ENCODE measurements at places on chromosomes 11 and 22.
A peak's percentile ranks its signal among the peaks of the same experiment; 100 is the strongest.

DNA sequence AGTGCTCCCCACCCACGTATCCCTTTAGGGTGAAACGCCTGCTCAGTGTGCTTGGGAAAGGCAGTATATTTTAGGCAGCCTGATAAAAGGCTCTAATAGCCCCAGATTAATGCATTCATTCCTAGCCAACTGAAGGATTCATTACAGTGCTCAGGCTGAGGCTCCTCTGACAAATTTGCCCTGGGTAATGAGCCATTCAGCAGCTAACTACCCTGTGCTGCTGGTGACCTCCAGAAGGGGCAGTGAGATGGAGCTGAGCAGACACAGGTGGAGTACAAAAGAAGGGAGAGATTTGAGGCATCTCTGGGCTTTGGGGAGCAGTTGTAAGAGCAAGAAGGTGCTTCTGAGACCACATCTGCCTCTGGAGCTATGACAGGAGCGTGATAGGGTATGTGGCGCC, 817.0 kb downstream of the NTM start:
- DNase-seq, result no peak

- no peak for DNase-seq
Measured at GRCh38 chr22:23153994-23154393, 8.7 kb downstream of the RAB36 start.

- no peak for DNase-seq
Measured at GRCh38 chr11:63931045-63931444, 7.8 kb upstream of the NAA40 start.

GRCh38 chr11:45450189-45450588, 164.0 kb upstream of the SYT13 start:
- no peak for DNase-seq

DNA sequence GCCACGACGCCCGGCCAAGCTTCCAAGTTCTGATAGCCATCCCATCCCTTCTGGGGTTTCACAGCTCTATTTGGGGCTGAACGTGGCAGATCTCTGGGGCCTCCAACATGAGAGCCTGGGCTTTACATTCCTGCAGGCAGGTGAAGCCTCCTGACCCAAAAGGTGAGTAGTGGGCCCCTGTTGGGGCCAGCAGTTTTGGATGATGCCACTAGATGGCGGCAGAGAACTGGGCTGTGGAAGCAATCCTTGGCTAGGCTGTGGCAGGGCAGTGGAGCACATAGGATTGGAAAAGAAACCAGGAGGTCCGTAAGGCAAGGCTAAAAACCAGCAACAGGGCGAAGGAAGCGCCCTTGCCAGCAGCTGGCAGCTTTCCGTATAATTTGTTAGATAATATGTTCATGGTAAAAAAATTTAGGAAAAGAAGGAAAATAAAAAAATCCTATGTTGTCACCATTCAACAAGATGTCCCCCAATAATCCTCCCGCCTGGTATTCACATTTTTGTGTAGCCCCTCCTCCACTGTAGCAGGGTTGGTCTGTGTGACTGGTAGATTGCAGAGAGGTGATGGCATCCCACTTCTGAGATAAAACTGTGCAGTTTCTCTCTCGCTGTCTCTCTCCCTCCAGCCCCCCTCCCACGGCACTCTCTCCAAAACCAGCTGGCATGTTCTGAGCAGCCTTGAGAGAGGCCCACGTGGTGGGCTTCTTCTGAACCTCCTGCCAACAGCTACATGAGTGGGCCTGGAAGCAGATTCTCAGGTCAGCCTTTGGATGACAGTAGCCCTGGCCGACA, 43.6 kb upstream of the OR4B1 start:
- no peak for DNase-seq

- DNase-seq, result no peak
Measured at GRCh38 chr11:131633921-131634715, 263.7 kb downstream of the NTM start.

DNA sequence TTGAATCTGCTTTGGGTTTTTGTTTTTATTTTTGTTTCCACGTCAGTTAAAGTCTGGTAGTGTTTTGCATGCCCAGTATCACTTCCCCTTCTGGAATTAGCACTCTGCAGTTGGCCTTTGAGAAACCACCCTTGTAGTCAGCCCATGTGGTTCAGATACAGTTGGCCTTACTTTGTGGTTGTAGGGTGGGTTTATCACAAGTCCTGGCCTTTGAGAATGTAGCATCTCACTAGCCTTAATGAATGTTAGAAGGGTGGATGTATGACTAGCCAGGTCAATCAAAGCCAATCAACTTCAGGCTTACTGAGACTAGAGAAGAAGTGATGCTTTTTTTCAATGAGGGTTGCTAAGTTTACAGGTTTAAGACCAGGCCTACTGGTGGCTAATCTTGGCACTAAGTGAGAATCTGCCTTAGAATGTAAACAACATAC, 19.8 kb downstream of the ARL14EP start:
- DNase-seq, result no peak

GRCh38 chr22:44309647-44310046, 3.1 kb downstream of the SHISAL1 start:
- no peak for DNase-seq

DNA sequence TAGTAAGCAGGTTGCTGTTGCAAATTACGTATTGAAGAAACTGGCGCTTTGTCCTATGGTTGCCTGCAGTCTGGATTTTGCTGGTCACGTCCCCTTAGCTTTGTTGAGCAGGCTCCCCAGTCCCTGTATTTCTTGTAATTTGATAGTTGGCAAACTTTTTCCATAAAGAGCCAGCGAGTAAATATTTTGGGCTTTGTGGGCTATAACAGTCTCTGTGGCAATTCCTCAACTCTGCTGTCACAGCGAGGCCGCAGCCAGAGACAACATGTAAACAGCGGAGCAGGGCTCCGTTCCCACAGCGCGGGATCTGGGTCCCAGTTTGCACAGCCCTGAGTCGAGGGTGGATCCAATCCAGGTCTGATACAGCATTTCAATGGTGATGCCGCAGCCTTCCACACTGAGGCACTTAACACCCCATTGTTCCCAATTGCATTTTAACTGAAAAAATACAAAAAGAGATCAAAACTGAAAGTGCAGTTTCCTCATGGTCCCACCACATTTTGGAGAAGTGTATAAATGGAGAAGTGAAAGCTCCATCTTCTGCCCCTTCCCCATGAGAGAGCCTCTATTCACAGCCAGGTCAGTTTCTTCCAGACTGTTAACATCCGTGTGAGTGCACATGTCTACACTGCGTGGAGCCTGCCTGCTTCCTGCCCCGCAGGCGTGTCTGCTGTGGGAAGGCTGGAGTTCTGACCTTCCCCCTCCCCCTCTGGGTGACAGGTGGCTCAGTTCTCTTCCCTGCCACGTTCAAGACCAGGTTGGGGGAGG, 89.1 kb downstream of the RPS6KA4 start:
- no peak for DNase-seq

- no peak for DNase-seq
Measured at GRCh38 chr11:32439501-32440210, 4.3 kb upstream of the WT1 start.

DNA sequence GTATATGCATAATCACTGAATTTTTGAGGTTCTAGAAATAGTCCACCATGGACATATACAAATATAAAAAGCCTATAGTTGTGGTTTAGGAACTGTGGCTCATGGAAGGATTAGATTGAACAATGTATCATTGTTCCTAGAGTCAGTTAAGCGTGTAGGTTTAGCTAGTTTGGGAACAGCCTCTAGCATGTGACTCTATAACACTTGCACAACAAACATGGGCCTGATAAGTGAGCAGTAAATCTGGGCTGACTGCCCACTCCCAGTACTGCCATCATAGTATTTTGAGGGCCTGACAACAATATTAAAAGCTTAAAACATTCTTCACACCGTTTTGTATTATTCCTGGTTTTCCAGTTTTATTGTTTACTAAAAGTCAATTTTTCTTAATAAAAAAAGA, 47.0 kb downstream of the YAP1 start:
- DNase-seq, result no peak

- DNase-seq, result no peak
Measured at GRCh38 chr11:112049777-112050176, 24.0 kb downstream of the PIH1D2 start.

DNA sequence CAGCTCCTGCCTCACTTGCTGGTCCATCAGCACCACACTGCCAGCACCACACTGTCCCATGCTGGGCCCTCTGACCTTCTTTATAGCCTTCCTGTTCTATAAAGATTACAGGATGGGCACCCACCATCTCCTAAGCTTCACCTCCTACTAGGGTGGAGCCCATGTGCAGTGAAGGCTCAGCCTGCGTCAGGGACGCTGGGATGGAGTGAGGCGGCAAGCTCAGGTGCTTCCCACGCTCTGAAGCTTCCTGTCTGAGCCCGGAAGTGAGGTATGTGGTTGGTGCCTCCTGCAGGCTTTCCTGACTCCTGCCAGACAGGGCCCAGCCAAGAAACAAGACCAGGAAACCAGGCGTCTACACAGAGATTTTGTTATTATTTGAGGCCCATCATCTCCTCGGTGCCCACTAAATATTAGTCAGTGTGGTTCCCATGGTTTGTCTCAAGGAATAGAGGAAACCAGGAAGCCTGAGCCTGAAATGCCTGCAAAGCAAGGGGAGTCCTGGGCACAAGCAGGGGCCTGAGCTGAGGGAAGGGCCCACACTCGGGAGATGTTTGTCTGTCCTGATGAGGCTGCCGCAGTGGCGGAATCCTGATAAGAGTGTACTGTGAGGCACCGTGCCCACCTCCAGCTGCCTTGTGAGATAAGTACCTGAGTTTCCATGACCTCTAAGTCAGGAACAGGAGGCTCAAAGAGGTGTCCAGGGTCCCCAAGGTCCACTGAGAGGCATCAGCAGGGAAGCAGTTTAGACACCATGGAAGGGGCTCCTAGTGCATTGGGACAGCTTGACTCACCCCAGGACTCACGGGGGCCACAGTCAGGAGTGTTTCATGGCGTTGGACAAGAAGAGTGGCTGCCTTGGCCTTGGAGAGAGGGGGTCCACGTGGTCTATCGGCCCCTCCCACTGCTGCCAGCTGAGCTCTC, 22.0 kb downstream of the RSPH14 start:
- DNase-seq, result no peak

DNA sequence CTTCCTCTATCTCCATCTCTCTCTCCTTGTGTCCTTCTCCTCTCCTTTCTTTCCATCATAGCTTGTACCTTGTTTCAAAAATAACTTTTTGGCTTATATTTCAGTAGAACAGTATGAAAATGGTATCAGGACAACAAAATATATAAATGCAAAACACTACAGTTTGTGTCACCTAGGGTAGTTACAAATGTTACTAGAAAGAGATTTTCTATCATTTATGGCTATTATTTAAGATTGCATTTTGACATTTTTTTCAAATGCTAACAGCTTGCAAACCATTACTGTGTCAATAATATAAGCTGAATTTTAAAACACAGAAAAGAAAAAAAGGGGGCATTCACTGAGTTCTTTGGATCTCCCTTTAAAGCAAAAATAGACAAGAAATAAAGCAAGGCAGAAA, 392.3 kb upstream of the LRRC4C start:
- DNase-seq, result no peak

- no peak for DNase-seq
Measured at GRCh38 chr11:8839957-8840945, 70.7 kb upstream of the AKIP1 start.

DNA sequence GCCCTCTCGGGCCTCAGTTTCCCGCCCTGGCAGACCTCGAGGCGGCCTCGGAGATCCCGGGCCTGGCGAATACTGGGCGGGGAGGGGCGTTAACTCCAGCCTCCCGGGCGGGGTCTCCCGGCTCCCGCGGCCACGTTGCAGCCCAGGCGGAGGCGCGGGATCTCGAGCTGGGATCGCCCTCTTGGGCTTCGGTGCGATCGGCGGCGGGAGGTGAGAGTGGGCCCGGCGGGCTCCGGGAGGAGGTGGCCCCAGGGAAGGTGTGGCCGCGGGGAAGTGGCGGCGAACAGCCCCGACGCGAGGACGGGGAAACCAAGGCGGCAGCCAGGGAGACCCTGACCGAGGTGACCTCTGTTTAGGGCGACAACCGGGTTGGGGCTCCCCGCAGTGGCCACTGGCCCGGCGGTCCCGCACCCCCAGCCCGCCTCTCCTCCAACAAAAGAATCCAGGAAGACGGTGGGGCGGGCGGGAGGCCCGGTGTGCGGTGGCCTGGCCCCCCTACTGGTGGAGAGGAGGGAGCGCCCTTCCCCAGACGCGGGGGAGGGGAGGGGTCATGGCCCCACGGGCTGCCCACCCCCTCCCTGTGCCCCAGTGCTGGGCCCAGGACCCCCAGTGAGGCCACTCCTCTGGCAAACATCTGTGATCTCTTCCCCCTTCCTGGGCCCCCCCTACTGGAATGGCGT, at the start of gene PHETA2:
Gene PHETA2, plus strand, starts transcription at position 117 of the 680 bp plus-strand sequence. CDS start 3,046 bp downstream, outside the sequence.
- DNase-seq, result peak; percentile 30

- DNase-seq, result no peak
Measured at GRCh38 chr11:76672431-76673175, 2.1 kb upstream of the LRRC32 start.

DNA sequence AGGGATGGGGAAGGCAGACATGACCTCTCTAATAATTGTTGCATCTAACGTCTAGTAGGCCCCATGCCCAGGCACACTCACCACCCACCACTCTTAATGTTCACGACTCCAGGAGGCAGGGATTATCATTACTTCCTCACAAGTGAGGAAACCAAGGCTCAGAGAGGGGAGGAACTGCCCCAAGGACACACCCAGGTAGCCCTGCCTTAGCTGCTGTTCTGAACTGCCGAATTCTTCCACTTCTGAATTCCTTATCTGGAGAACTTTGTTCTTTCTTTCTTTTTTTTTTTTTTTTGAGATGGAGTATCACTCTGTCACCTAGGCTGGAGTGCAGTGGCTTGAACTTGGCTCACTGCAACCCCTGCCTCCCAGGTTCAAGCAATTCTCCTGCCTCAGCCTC, 16.7 kb downstream of the SLCO2B1 start:
- no peak for DNase-seq

DNA sequence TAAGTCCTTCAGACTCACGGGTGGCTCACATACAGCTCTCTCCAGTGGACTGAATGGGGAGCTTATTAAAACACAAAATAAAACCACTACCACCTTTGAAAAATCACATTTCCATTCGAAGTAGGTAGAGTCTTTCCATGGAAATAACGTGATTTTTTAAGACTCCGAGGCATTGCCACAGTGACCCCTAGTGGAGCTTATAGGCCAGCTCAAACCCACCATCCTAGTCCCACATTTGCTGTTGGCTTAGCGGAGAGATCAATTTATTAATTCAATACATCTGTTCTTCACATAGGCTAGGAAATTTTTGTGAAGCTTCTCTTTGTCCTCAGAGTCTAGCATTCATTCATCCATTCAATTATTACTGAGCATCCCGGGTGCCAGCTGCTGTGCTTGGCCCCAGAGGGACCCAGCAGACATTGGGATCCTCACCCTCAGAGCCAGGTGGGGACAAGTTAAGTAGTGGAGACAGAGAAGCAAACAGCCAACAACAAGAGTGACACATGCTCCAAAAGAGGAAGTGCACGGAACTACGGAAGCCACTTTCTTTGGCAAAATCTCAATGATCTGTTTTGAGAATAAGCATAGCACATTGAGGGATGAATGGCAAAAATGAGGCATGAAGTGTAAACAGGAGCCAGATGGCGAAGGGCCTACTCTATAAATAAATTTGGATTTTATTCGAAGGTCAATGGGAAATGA, 10.2 kb upstream of the P4HA3 start:
- no peak for DNase-seq

GRCh38 chr11:13010749-13011465, 1.8 kb downstream of the RASSF10 start:
- DNase-seq, result no peak

GRCh38 chr11:14357881-14358728, 878 bp downstream of the RRAS2 start:
- DNase-seq, result no peak
